ENCODE measurements at places on chromosomes 7 and 10.

DNA sequence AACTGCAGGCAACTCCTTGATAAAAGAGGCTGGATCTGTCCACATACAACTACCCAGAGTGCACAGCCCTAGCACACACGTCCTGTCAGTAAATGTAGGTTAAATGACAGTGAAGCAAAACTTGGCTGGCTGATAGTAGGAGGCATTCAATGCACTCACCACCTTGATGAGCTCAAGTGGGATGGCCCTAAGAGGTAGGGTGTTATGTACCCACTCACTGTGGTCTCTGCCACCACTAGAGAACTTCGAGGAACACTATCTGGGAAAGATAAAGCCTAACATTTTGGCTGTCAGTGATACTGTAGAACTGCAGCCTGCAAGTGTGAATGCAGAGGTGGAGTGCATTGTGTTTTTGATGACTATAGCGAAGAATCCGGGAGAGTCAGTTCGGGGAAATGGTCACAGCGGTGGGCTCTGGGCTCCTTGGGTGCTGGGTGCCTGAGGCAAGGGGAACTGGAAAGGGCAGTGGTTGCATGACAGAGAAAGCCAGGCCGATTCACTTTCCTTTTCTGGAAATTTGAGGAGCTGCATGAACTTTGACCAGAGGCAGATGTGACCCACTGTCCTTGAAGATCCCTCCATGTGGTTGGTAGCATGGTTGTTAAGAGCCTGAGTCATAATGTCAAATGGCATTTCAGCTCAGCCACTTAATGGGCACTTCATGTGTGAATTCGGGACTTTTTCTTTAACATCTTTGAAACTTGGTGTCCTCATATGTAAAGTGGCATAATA lies 93.1 kb upstream of the ZPBP start:
- no peak for DNase-seq

- no peak for DNase-seq
These were observed 39.5 kb downstream of the STEAP1B start for GRCh38 chr7:22460363-22460988.

GRCh38 chr7:135322571-135323340 lies 89.1 kb downstream of the STRA8 start:
- no peak for DNase-seq

- no peak for DNase-seq
These were observed 618 bp upstream of the RELN start for GRCh38 chr7:103989785-103990767.

DNA sequence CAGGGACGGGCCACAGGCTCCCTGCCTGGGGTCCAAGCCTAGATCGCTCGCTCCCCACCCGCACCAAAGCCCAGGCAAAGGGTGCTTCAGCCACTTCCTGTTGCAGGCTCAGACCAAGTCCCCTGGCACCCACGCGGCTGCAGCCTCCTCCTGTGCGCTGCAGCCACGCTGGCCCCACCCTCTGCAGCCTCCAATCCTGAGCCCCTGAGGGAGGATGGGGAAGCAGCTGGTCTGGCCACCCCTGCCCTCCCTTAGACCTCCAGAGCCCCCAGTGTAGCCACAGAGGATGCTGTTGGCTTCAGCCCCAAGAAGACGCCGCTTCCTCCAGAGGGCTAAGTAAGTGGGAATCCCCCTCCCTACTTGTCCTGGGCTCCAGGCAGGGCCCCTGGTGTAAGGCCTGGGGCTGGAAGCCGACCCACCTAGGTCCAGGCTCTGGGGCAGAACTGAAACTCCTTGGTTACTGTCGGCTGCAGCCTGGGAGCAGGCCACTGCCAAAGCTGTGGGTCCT lies 9.4 kb downstream of the LIMK1 start:
- DNase-seq: no peak

DNA sequence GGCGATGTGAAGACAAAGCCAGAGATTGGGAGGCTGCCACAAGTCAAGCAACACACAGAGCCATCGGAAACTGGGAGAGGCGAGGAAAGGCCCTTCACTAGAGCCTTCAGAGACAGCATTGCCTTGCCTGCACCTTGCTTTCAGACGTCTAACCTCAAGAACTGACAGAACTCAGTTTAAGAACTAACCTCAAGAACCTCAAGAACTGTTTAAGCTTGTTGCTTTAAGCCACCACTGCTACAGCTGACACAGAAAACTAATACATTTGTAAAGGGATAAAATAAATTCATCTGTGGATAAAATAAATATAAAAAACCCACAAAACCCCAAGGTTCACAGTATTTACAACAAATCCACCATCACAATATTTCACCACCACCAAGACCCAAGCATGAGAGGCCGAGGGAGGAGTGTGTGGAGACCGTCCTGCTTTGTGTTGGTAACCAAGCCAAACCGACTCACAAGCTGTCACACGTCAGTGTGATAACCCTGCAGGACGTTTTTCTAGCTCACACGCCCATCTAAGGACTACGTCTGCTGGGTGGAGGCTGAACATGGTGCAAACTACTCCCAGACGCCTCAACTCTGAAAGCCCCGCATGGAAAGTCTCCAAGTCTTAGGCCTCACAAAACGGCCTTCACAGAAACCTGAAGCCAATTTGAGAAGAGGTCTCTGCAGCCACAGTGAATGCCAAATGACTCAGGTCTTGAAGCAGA lies 116.8 kb downstream of the ABLIM1 start:
- DNase-seq: peak; percentile 56

GRCh38 chr7:23967949-23968599 lies 258.1 kb downstream of the STK31 start:
- DNase-seq: no peak

GRCh38 chr10:97066877-97067555 lies 118.7 kb downstream of the SLIT1 start:
- no peak for DNase-seq

DNA sequence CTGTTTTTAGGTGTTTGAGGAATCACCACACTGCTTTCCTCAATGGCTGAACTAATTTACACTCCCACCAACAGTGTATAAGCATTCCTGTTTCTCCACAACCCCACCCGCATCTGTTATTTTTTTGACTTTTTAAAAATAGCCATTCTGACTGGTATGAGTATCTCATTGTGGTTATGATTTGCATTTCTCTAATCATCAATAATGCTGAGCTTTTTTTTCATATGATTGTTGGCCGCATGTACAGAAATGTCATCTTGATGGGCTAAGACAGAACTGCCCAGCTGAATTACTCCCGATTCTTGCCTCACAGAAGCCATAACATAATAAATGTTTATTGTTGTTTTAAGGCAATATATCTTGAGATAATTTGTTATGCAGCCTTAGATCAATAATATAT lies 93.1 kb upstream of the DKK1 start:
- DNase-seq: no peak

GRCh38 chr10:62048470-62048869 lies 147.0 kb downstream of the ARID5B start:
- DNase-seq: no peak

GRCh38 chr7:137943132-137943551 lies 58.7 kb downstream of the CREB3L2 start:
- DNase-seq: no peak

GRCh38 chr7:131843898-131844331 lies 287.5 kb upstream of the PODXL start:
- DNase-seq: no peak

DNA sequence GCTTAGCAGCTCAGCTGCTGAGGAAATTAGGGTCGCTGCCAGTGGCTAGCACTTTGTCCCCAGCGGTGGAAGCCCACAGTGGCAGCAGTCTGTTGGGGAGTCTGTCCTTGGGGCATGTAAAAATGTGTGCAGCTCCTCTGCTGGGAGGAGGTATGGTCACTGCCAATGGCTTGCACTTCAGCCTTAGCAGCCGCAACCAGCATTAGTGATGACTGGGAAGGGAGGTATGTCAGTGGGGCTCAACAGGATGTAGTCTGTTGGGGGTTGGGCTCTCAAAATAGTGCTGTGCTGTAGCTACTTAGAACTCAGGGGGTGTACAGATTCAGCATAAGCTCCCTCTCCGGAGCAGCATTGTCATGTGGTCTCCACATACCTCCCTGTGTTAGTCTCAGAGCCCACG lies 189.9 kb downstream of the ZEB1 start:
- no peak for DNase-seq

GRCh38 chr10:70334526-70335245 lies 47.7 kb downstream of the LRRC20 start:
- no peak for DNase-seq

- DNase-seq: no peak
These were observed 177.9 kb upstream of the BET1 start for GRCh38 chr7:94182066-94182465.

DNA sequence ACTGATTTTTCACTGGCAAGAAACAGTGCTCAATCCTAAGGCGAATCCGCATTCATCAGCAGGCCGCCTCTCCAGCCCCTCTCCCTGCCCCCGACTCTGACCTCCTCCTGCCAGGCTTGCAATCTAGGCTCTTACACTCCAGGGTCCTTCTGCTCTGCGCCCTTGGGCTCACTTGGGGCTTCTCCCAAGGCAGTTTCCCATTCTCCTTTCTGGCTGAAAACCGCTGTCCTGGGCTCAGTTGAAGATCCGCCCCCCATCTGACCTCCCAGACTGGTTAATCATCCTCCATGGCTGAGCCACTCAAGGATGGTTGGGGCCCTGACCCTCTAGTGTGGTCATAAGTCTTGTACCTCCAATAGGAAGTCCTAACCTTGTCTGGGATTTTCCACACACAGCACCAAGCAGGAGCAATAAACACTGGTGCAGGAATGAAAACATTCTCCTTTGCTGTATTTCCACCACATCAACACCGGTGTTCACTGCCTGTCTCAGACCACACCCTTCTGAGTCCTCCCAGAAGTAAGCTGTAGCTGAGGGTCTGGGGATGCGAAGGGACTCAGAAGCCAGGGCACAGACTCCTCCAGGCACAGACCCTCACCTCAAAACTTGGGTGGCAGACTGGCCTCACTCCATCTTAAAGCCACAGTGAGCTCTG lies 42.4 kb downstream of the TNS3 start:
- DNase-seq: no peak

Measured in activated CD4-positive, CD25-positive, alpha-beta regulatory T cell treated with anti-CD3 and anti-CD28 coated beads, Interleukin-2, amount 50 U/mL, for 72 hours (primary cell).